Kidney (tissue), 22 donors: ENCODE measurements at places on chromosomes 1 and 21. TPM values are rescaled to one million over a fixed set of nuclear protein-coding genes. Genes with fewer than 3 reads are reported as not detected.

GRCh38 chr1:205337481-205337880 is 15.9 kb upstream of the NUAK2 start:
- no peaks in the 10 kb centered on the region for H3K4me1 ChIP-seq
- H3K27me3 ChIP-seq, result no peaks in the 10 kb centered on the region
- no peaks in the 10 kb centered on the region for H3K36me3 ChIP-seq
- no peak overlapping the region for H3K27ac ChIP-seq

GRCh38 chr1:200493344-200493743 is 83.5 kb upstream of the ZNF281 start:
- no peak overlapping the region for H3K4me3 ChIP-seq
- DNase-seq, result peak; percentile 54
- H3K4me1 ChIP-seq, result peaks cover 3% of the 10 kb centered on the region
- no peak overlapping the region for H3K27ac ChIP-seq
- no peaks in the 10 kb centered on the region for H3K27me3 ChIP-seq
- no peaks in the 10 kb centered on the region for H3K36me3 ChIP-seq

DNA sequence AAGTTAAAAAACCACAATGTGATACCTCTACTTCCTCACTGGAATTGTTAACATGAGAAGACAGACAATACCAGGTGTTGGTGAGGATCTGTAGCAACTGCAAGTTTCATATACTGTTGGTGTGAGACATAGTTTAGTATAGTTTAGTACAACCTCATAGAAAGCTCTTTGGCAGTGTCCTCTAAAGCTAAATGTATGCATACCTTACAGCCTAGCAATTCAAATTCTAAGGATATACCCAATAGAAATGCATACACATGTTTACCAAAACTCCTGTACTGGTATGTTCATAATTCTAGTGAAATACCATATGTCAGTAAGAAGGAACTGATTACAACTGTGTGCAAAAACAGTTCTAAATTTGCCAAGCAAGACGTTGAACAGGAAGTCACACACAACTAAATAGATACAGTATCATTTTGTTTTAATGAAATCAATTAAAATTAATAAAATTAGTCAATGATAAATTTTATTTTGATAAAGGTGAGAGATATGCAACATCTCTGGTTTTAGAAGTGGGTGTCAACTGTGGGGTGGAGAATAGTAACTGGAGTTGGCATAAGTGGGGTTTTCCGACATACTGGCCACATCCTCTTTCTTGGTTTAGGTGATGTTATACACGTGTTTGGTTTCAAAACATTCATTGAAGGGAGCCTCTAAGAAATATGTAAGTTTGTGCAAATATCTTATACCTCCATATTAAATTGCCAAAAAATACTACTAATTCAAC is 450.7 kb downstream of the PTPRC start:
- H3K4me3 ChIP-seq, result no peak overlapping the region
- H3K27me3 ChIP-seq, result no peaks in the 10 kb centered on the region
- no peak overlapping the region for H3K27ac ChIP-seq

DNA sequence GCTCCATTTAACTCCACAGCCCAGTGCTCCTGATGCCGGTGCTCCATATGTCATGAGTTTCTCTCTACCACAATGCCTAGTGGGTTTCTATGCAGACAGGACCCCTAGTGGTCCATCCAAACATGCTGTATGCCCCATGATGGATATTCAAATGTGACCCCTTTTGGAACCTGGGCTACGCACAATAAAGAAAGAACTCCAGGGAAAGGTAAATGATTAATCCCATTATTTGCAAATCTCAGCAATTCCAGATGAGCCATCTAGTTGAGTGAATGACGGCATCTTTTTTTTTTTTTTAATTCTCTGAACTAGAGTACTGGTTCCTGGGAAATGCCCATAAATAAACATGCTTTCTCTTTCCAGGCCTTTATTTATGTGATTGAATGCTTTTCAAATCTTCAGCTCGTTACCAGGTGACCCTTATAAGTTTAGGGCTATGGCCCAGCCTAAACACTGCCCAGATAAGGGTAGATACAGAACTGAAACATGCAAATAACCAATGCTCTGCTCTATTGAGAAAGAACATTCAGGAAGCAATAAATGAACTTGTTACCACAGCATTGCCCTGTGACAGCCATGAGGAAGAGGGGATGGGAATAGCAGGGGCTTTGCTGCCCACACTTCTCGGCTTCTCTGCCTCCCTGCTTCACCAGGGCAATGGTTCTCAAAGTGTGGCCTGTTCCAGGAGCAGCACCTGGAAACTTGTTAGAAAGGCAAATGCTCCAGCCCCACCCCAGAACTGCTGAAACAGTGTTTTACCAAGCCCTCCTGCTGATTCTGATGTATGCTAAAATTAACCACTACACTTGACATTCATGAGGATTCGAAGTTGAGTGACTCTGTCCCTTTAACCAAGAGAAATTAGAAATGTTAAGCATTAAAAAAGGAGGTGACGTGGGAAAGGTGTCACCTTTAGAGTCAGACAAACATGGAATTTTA is 151.7 kb downstream of the SEC16B start:
- H3K27ac ChIP-seq, result peak overlapping the region; percentile 32
- no peaks in the 10 kb centered on the region for H3K4me1 ChIP-seq
- no peaks in the 10 kb centered on the region for H3K27me3 ChIP-seq
- H3K4me3 ChIP-seq, result no peak overlapping the region
- no peaks in the 10 kb centered on the region for H3K36me3 ChIP-seq

GRCh38 chr1:148263906-148264255 is 111.8 kb upstream of the NBPF11 start:
- DNase-seq, result no peak
- peak overlapping the region; percentile 73 for H3K4me3 ChIP-seq
- H3K36me3 ChIP-seq, result no peaks in the 10 kb centered on the region
- no peaks in the 10 kb centered on the region for H3K4me1 ChIP-seq

GRCh38 chr1:41495210-41495948 is 10.9 kb upstream of the EDN2 start:
- no peak for DNase-seq
- no peaks in the 10 kb centered on the region for H3K27me3 ChIP-seq
- H3K4me3 ChIP-seq, result peak overlapping the region; percentile 39
- H3K27ac ChIP-seq, result peak overlapping the region; percentile 41
- no peaks in the 10 kb centered on the region for H3K36me3 ChIP-seq

DNA sequence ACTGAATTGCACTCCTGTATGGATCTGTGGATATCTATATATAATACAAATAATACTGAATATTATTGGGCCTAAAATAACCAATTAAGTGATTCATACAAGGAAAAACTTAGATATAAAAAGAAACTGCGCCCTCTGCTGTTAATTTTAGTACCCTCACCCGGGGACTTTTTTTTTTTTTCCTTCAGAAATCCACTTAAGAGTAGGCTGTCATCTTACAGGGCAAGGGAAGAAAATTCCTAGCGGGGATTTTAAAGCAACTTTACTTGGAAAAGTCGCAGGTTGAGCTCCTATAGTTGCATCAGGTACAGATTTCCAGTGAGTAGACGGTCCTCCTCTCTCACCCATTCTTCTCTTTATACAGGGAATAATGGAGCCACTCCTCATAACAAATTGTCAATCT is 1.3 kb downstream of the NTNG1 start:
- H3K27ac ChIP-seq, result no peak overlapping the region
- H3K36me3 ChIP-seq, result no peaks in the 10 kb centered on the region
- H3K4me3 ChIP-seq, result peak overlapping the region; percentile 63
- H3K4me1 ChIP-seq, result no peaks in the 10 kb centered on the region

GRCh38 chr1:179816196-179816960 is 61.2 kb downstream of the TOR1AIP2 start:
- peaks cover 8% of the 10 kb centered on the region for H3K4me1 ChIP-seq
- H3K4me3 ChIP-seq, result no peak overlapping the region
- H3K27me3 ChIP-seq, result no peaks in the 10 kb centered on the region
- peak; percentile 42 for DNase-seq
- no peak overlapping the region for H3K27ac ChIP-seq

OR2T35 gene
- 0.28 TPM for total RNA-seq

MXRA8 gene
- total RNA-seq, result 26.0 TPM
